ENCODE measurements at places on chromosomes 3 and 15. TPM values are rescaled to one million over a fixed set of nuclear protein-coding genes. Genes with fewer than 3 reads are reported as not detected.

HYAL1 gene
- total RNA-seq, result 1.7 TPM

CTXND1 gene
- not detected for total RNA-seq

SPTSSB gene
- 33.4 TPM for total RNA-seq

USP3 gene
- 15.5 TPM for total RNA-seq

WDR93 gene
- total RNA-seq, result not detected

ZMYND10 gene
- 0.54 TPM for total RNA-seq

SAMMSON gene
- not detected for total RNA-seq

CCDC191 gene
- total RNA-seq, result 0.65 TPM

SLC22A14 gene
- not detected for total RNA-seq

NR2E3 gene
- 0.56 TPM for total RNA-seq

STAC gene
- total RNA-seq, result 18.1 TPM

GOLGA6L25 gene
- not detected for total RNA-seq

ALDH1A3 gene
- total RNA-seq, result 5.7 TPM

MYLK gene
- 15.5 TPM for total RNA-seq

ZNF35 gene
- 20.0 TPM for total RNA-seq

ACTR8 gene
- total RNA-seq, result 25.4 TPM

PRICKLE2 gene
- 8.9 TPM for total RNA-seq

ITIH1 gene
- total RNA-seq, result not detected

ALG1L2 gene
- 1.7 TPM for total RNA-seq

EPHB3 gene
- 0.80 TPM for total RNA-seq

GASK1A gene
- total RNA-seq, result 7.9 TPM

TMEM212 gene
- total RNA-seq, result not detected

SH2D7 gene
- total RNA-seq, result not detected

ACAP2 gene
- 35.1 TPM for total RNA-seq

ACTRT3 gene
- 5.9 TPM for total RNA-seq

SLC2A2 gene
- not detected for total RNA-seq

IL17RD gene
- total RNA-seq, result 48.9 TPM

RNU6-1 gene
- not detected for total RNA-seq

GPR27 gene
- 13.8 TPM for total RNA-seq

COL6A5 gene
- total RNA-seq, result not detected

CHRNA7 gene
- 7.5 TPM for total RNA-seq

All from H1 (cell line).